ENCODE measurements at places on chromosomes 6 and 20.

DNA sequence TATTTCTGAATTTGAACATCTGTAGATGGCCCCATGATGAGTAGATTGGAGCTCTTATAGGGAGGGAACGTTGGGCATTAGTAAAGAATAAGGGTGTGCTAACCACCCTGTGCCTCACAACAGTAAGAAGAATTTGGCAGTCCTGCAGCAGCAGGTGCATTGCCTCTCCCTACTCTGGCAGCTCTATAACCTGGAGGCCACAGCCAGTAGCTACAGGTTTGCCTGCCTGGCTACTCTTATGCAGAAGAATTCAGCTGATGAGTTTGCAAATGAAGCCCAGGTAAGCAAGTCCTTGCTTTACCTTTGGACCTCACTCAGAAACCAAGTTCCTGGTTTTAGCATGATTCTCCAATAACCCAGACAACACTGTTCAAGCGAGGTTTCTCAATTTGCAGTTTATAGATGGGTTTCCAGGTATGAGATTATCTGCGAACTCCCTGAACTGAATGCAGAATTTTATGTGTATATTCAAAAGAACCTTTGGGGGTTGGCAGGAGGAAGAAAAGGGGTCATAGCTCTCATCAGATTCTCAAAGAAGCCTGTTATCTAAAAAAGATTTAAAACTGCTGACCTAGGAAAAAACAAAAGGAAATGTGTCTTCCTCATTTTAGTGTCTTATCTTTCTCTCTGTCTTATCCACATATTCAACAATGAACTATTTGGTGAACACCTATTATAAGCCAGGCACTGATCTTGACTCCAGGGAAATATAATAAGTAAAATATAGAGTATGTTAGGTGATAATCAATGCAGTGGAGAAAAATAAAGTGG, 18.9 kb downstream of the TREML1 start:
- no peak for DNase-seq

DNA sequence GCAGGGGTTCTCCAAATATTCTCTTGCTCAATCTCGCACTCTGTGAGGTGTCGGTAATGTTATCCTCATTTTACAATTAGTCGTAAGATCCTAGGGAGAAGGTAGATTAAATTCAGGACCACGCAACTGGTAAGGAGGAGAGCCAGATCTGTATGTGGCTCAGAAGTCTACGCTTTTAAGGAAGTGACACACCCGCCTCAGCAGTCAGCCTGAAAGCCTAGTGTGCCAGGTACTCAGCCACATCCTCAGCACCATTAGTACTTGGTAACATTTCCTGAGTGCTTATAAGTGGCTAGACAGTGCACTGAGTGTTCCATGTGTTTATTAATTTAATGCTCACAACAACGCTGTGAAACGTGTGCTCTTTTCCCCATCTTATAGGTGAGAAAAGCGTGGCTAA, 63.7 kb downstream of the DHX35 start:
- no peak for DNase-seq

DNA sequence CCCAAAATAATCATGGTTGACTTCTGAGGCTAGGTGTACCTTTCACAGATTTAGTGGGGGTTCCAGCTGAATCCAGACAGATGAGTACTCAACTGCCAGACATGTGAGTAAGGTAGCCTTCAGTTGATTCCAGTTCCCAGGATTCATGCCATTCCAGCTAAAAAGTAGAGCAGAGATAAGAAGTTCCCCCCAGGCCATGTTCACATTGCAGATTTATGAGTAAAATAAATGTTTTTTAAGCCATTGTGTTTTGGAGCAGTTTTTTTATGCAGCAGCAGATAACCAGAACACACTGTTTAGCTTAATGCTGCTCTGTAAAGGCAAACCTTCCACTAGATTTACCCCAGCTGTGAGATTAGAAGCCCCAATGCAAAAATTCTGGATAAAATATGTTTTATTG, 245.0 kb downstream of the RFPL4B start:
- no peak for DNase-seq

- DNase-seq = no peak
Measured at GRCh38 chr6:122400121-122400450, 634 bp downstream of the HSF2 start.

GRCh38 chr6:125994670-125995488, 8.5 kb downstream of the TRMT11 start:
- DNase-seq = no peak
